GM12864 (cell line): ENCODE measurements at places on chromosomes 7 and 10.
A peak's percentile ranks its signal among the peaks of the same experiment; 100 is the strongest.

DNA sequence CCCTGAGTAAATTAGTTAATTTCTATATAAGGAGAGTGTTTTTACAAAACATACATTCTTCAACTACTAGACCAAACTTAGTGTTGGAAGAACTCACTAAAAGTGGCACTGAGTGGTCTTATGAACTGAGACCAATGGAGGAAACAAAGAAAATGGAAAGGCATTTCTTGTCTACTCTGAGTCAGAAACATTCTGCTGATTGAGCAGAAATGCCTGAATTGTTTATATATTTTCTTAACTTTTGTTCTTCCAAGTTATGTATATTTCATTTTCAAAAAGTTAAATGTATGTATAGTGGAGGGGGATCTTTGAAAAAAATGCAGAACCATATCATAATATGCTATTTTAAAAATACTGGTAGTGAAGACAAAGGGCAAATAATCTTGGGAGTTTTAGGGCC, 320.7 kb downstream of the HGF start:
- no peak for DNase-seq

- DNase-seq = no peak
Measured at GRCh38 chr7:95376632-95377400, 19.4 kb downstream of the PON3 start.

- peak; percentile 34 for DNase-seq
Measured at GRCh38 chr7:130758429-130759056, 24.5 kb upstream of the KLF14 start.

- DNase-seq = no peak
Measured at GRCh38 chr7:3753868-3754267, 452.8 kb downstream of the SDK1 start.

GRCh38 chr10:128305601-128306345, 179.6 kb upstream of the MKI67 start:
- DNase-seq = no peak

DNA sequence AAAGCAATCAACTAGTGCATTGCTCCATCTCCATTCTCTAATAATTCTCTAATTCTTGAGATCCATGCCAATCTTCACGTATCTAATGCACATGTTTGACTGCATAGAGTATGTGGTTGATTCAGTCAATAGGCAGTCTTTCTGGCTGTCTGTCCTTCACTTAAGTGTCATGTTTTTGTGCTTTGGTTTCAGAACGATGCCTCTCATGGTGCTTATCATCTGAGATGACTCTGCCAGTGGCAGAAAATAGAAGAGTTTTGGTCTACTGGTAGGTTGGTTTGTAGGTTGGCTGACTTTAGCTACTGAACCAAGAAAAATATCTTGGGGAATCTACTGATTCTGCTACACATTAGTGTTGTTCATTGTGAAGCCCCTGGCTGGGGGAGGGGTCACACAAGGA, 364.2 kb downstream of the SFMBT2 start:
- peak; percentile 18 for DNase-seq

- no peak for DNase-seq
Measured at GRCh38 chr7:127918130-127918529, 113.1 kb downstream of the LRRC4 start.

DNA sequence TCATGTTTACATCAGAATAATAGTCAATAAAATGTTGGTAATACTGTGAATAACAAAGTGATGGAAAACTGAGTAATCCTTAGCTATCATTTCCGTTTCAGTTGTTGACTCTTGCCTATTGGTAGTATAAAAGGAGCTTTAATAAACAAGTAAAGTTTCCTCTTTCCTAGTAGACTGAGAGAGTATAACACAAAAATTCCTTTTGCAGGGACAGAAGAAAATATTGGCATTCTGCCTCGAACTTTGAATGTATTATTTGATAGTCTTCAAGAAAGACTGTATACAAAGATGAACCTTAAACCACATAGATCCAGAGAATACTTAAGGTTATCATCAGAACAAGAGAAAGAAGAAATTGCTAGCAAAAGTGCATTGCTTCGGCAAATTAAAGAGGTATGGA, 9.4 kb downstream of the KIF20B start:
- DNase-seq = no peak

DNA sequence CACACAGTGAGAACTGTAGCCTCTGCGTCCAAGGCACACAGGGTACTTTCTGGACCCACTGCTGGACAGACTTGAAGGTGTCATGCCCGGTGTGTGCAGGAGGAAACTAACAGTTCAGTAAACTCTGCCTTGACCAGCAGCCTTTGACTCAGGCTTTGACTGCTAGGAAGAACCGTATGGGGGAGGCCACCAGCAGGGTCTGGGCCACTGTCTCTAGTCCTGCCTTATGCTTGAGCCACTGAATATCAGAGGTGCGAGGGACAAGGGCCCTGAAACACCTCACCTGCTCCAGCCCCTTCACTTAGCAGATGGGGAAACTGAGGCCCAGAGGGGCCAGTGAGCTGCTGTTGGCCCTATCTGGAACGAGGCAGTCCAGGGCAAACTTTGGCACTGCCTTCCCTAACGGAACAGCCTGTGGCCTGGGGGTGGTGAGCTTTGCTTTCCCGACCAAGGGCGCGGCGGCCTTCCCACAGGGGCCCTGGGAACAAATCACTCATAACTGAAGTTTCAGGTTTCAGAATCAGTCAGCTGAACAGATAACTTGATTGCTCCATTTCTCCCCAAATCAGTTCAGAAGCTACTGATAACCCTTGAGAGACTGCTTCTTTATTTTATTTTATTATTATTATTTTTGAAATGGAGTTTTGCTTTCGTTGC, 130.0 kb downstream of the FAM53B start:
- peak; percentile 47 for DNase-seq

- DNase-seq = no peak
Measured at GRCh38 chr7:133060004-133060403, 21.9 kb downstream of the CHCHD3 start.

DNA sequence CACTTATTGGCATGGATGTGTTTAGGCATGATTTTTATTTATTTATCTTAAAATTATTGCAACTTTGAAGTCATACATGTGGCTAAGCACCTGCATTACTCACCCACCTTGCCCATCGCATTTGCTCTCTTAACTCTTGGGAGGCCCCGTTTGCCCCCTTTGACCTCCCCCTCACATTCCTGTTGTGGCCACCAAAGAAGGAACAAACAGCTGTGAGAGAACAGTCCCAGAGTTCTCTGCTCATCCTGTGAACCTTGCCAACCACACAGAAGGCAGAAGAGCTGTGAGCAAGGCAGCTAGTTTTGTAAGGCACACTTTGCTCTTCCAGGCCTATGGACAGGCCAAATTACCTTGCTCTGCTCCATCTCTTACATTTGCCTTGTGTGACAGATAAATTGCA, 23.6 kb upstream of the FGL2 start:
- no peak for DNase-seq

- DNase-seq = no peak
Measured at GRCh38 chr7:157477550-157478212, 140.9 kb downstream of the DNAJB6 start.

GRCh38 chr7:74173491-74173865, 678 bp upstream of the EIF4H start:
- no peak for DNase-seq

GRCh38 chr7:87767827-87768226, 108.3 kb downstream of the SLC25A40 start:
- DNase-seq = no peak

DNA sequence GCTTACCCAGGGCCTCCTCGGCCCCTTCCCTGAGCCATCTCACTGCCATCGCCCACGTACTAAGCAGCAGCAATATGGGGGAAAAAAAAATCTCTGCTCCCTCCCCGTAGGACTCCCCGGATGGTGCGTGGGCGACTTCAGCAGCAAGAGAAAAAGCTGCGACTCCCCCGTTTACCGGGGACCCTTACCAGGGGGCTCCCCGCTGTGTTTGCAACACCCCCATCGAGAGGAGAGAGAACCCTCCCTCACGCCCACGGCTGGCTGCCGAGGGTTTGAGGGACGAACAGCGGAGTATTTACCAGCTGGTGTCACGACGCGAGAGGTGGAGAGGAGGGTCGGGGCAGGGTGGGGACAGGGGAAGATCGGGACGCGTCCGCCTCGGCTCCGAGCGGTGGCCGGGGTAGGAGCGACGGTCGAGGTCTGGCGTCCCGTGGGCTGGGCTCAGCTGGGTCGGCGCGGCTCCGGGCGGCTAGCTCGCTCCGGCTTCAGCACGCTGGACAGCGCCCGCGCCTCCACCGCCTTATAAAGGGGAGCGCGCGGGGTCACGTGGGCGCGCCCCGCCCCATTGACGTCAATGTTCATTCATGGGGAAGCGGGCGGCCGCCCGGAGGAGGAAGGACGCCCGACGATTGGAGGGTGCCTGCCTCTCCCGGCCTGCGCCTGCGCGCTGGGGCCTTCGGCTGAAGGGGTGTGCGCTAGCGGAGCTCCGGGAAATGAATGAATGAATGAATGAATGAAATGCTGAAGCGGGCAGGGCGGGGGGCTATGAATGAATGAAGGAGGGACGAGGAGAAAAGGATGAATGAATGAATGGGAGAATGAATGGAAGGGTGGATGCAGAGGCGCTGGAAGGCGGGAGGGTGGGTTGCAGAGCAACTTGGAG, at the start of gene VGF:
Gene VGF, minus strand, starts transcription at position 495 of the 883 bp plus-strand sequence. CDS start 726 bp downstream, outside the sequence.
- DNase-seq = peak; percentile 55

DNA sequence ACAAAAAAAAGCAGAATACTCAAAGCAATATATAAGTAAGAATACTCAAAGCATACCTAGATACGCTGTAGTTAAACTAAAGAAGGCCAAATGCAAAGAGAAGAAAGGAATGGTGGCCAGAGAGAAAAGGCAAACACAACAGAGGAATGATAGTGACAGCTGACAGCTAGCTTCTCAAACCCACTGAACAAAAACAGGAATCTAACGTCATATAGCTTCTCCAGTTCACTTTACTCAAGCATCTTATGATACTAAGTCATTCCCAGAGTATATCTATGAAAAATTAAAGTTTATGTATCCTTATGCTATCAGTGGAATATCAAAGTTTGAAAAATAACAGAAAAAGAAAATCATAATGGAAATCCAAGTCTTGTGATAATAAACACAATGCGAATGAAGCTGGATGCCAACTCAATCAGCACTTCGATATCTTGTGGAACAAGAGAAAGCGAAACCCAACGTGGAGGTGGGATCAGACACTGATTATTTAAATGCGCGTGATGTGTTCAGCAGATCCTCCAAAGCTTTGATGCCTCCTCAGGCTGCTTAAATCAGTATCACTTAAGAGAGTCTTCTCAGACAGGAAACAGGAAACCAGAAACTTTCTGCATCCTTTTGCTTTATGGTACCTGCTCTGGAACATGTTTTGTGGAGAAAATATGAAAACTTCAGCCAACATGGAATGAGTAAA, 102.8 kb downstream of the PIP4K2A start:
- peak; percentile 63 for DNase-seq

DNA sequence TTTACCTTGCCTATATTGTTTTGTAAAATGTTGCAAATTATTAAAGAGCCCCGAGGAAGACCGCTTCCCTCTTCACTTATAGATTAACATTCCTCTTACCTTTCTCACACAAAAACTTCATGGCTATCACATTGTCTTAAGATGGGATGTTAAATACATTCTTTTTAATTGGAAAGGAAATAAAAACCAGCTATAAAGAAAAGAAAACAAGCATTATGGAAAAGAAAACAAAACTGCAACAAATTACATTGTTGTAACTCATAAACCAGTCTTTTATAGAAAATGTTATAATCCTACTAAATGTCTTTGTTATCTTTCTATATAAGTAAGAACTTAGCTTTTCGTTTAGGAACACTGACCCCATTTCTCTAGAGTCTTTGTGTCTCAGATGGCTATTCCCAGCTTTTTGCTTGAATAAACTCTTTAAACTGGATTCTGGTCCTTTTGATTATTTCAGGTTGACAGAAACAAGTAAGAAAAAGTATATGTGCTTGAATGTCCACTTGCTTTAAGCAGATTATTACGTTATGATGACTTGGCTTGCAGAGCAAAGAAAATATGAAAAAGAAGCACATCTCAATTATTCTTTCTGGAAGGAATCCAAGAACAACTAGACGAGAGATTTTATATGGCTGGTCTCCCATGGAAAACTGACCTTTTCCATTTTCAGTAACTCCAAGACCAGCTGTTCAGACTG, 128.2 kb downstream of the AKR1D1 start:
- DNase-seq = no peak

- no peak for DNase-seq
Measured at GRCh38 chr7:157875230-157876179, 538.7 kb downstream of the DNAJB6 start.

GRCh38 chr7:2475678-2476015, 551 bp downstream of the GRIFIN start:
- no peak for DNase-seq

DNA sequence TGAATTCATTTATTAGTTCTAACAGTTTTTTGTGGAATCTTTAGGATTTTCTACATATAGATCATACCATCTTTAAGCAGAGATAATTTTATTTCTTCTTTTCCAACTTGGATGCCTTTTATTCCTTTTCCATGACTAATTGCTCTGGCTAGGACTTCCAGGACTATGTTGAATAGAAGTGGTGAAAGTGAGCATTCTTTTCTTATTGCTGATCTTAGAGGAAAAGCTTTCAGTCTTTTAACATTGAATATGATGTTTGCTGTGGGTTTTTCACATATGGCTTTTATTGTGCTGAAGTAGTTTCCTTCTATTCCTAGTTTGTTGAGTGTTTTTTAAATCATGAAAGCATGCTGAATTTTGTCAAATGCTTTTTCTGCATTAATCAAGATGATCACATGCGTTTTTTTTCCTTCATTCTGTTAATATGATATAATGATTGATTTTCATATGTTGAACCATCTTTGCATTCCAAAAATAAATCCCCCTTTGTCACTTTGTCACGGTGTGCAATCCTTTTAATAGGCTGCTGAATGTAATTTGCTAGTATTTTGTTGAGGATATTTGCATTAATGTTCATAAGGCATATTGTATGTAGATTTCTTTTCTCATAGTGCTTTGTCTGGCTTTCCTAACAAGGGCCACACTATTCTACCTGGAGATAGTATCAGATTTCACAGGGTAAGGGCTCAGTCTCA, 92.9 kb downstream of the ZNF467 start:
- DNase-seq = no peak

GRCh38 chr7:81140252-81140651, 221.4 kb upstream of the SEMA3C start:
- DNase-seq = no peak

DNA sequence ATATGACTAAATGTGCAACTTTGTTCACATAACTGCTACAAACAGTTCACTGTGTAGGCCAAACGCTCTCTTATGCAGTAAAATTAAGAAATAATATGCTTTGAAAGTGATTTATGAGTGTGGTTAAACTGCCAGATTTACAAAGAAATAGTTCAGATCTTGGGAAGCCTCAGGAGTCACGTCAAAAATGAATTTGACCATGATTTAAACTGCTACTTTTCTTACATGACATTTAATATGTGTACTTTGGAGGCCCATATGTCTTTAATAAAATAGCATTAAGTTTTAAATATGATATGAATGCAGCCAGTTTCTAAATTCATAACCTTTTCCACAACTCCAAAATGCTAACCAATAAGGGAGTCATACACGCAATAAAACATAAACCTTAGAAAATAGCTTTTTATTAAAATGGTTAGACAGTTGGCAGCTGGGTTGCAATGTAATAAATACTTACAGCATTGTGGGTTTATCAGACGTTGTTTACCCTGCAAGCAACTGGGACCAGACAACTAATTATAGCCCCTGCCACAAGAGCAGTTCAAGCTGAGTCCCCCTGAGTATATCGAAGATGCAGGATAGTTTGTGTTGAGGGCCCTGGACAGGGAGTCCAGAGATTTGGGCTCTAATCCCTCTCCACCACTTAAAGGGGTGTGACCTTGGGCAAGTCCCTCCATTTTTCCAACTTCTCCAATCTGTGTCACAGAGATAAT, 640.4 kb downstream of the LRMDA start:
- DNase-seq = no peak
